Skeletal muscle cell (primary cell): ENCODE measurements at places on chromosomes 2 and 18.

DNA sequence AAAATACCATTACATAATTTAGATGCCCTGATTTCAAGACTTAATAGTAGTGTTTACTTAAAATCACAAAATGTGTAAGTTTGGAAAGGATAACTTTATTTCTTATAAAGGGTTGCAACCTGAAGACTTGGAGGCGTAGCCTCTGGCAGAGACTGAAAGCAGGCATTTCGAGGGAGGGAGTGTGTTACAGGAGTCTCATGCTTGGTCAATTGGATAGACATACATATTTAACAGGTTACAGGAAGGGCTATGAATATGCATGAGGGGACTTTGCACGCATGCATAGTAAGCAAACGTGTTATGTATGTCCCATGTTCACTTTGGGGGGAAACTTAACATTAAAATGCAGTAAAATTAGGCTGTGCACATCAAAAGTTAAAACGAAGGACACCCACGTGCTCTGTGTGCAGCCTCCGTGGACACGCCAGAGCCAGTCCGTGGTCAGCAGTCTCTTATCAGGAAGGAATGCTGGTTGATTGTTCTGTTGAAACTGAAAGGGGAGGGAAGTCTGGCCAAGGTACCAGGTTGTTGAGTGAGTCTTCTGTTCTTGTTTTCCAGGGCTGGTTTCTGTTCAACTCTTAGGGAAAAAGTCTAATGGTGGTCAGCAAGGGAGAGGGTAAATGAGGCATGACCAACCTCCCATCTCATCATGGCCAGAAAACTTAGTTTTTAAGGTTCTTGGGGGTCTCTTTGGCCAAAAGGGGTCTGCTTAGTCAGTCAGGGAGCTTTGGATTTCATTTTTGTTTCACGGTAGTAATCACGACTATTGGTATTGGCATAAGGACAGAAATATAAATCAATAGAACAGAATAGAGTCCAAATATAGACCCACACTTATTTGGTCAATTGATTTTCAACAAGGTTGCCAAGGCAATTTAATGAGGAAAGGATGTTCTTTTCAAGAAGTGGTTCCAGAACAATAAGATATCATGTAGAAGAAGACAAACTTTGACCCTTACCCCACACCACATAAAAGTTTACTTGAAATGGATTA lies 121.9 kb downstream of the MCFD2 start:
- no peak for DNase-seq

GRCh38 chr2:2569836-2570235 lies 238.8 kb upstream of the MYT1L start:
- no peak for DNase-seq

DNA sequence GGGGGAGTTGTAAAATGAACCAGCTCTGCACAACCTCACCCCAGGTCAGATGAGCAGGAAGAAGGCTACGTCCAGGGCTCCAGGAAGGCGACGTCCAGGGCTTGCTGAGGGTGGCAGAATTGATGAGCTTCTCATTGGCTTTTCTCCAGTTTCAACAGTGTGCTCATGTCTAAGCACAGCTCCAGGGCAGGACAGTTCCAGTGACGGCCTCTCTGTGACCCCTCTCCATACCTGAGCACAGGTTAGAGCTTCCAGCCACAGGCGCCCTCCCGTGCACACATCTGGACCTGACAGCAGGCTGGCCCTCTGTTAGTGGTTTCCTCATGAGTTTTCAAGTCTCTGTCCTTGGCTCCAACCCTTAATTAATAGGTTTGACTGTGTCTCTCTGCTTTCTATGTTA lies 327.6 kb downstream of the ZNF516 start:
- no peak for DNase-seq

DNA sequence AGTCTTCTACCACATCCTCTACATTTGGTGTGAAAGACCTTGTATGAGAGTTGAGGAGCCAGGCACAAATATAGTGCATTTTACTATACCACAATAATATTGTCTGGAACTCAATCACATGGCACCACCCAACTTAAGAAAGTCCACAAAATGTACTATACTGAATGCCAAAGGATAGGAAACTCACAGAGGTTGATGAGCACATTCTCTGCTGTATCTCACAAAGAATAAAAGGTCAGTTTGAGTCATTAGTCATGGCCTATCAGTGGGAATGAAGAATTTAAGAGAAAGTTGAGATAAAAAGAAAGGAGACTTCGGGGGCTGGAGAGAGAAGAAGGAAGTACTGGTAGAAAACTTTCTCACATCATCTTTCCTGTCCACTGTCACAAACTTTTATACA lies 134.3 kb downstream of the RDH14 start:
- no peak for DNase-seq

- no peak for DNase-seq
Observed at GRCh38 chr18:22207021-22207758, 37.8 kb downstream of the GATA6 start.

GRCh38 chr2:59425247-59425646 lies 1128.2 kb downstream of the BCL11A start:
- DNase-seq: no peak

DNA sequence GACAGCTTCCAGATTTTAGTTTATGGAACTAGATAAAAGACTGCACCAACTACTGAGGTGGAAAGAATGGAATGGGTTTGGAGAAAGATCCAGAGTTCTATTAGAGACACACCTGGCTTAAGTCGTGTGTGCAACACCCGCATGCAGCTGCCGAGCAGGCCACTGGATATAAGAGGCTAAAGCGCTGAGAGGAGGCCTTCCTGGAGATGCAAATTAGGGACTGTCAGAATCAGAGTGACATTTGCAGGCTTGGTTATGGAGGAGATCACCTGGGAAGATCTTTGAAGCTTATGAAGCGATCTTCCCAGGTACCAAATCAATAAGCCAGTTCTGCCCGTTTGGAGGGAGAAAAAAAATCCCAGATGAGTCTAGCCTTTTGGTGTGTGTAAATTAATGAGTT lies 30.4 kb upstream of the KLHL29 start:
- DNase-seq: no peak

GRCh38 chr18:55421308-55421614 lies 166.7 kb downstream of the TCF4 start:
- DNase-seq: no peak

DNA sequence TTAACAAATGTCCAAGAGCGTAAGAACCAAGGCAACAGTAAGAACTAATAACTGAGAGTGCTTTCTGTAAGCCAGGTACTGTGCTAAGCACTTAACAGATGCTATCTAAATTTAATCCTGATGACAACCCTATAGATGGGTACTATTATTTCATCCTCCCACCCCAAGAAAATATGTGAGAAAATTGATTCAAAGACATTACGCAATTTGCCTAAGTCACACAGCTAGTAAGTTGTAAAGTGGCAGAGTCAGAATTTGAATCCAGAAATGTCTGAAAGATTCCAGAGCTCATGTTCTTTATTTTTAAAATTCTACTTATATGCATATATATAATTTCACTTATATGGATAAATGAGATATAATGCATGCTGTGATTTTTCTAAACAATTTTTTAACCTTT lies 10.1 kb downstream of the LDAH start:
- no peak for DNase-seq

DNA sequence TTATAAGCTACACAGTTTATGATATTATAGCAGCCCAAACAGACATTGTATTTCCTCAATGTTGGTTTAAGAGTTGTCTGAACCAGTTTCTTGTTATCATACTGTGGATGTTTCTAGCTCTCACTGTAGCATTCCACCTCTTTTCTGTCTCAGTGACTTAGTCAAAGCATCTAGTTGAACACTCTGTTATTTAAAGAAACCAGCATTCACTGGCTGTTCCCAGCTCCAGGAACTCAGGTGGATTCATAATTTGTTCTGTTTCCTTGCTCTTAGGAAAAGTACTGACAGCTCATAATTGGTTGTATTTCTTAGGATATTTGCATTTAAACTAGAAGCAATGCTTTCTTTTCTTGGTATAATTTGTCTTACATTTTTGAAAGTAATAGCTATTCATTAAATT lies 17.5 kb downstream of the LRATD1 start:
- no peak for DNase-seq

- DNase-seq: no peak
Observed at GRCh38 chr2:30104307-30104706, 42.5 kb upstream of the YPEL5 start.
